ENCODE measurements at places on chromosomes 2 and 18. TPM values are rescaled to one million over a fixed set of nuclear protein-coding genes. Genes with fewer than 3 reads are reported as not detected.

The SP140 gene
- not detected for total RNA-seq

The ZNF521 gene
- total RNA-seq: not detected

The MATN3 gene
- 1.0 TPM for total RNA-seq

The ACSL3 gene
- total RNA-seq: 269 TPM

The HJURP gene
- under 0.01 TPM for total RNA-seq

The ZFAND2B gene
- total RNA-seq: 59.8 TPM

The ANKRD30B gene
- total RNA-seq: not detected

The SCYGR4 gene
- total RNA-seq: not detected

The SCTR gene
- total RNA-seq: not detected

The GNLY gene
- total RNA-seq: not detected

The CYRIA gene
- total RNA-seq: 4.1 TPM

Data from bronchial epithelial cell (primary cell).